Stromal cell of bone marrow (primary cell): ENCODE measurements at places on chromosomes 2 and 18.

DNA sequence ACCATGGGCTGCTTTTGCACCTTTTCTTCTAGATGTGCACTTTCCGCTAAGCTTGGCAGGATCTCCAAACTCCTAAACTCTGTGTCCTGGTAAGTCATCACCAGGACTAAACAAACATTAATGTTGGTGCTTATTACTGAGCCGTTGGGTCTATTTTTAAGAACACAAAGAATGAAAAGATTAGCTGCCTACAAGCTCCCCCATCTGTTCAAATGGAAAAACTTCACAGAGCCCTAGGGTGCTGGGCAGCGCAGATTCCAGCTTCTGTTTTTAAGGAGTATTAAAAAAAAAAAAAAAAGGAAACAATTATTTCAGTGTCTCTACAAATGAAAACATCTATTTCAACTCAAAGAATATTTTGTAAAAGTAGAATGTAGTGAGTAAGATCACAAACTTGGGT is 97.8 kb upstream of the AQP4 start:
- DNase-seq = no peak

DNA sequence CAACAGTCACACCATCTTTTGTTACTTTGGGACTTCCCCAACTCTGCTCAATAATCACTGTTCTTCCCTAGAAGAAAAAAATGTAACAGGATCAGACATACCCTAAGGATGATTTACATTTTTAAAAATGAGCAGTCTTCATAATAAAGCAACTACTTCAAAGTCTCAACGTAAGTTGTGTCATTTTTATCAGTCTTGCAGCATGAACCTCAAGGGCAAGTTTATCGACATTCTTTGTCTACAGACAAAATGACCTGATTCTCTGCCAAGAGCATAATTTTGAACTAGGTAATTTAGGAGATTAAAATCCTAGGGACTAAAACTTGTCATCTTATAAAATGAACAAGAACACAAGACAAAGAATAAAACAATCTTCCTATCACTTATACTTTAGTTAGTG is 2.3 kb downstream of the HSPD1 start:
- DNase-seq = no peak

GRCh38 chr2:387980-388421 is 100.1 kb upstream of the ALKAL2 start:
- no peak for DNase-seq

DNA sequence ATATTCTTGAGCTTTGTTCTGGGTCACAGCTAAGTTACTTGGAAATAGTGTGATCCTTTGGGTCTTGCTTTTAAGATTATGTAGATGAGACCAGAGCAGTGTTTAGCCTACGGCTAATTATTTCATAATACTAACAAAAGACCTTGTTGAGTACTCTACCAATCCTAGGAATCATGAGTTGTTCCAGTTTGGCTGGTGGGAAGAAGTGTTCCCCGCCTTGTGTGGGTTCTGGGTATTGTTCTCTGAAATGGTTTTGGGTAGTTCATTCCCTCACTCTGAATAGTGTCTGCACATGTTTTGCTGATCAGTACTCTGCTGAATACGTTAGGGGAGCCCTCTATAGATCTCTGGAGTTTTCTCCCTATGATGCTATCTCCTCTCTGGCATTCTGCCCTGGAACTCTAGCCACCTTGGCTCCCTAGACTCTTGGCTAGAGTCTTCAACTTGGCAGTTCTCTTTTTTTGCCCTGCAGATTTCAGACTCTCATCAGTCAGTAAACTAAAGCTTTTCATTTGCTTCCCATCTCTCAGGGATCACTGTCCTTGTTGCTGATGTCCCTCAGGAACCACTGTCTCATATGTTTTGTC is 48.4 kb downstream of the NEMP2 start:
- no peak for DNase-seq

- no peak for DNase-seq
These were observed 115.6 kb downstream of the STPG4 start for GRCh38 chr2:47039489-47039870.

DNA sequence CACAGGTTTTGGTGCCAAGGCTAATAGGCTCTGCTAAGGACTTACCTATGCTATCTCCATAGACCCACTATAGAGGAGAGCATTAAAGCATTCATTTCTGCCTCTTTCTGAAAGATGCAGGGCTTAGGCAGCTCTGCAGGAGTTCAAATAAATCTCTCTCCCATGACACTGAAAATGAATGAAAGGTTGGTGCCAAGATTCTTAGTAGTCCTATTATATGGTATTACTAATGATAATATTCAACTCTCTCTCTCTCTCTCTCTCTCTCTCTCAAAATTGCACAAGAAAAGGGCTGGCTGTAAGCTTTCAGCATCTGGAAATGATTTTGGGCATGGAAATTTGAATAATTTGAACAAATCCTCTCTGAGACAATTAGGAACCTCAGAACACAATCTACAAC is 433.7 kb downstream of the MBD2 start:
- DNase-seq = peak; percentile 45

GRCh38 chr2:95053543-95053942 is 28.0 kb downstream of the MAL start:
- DNase-seq = no peak

DNA sequence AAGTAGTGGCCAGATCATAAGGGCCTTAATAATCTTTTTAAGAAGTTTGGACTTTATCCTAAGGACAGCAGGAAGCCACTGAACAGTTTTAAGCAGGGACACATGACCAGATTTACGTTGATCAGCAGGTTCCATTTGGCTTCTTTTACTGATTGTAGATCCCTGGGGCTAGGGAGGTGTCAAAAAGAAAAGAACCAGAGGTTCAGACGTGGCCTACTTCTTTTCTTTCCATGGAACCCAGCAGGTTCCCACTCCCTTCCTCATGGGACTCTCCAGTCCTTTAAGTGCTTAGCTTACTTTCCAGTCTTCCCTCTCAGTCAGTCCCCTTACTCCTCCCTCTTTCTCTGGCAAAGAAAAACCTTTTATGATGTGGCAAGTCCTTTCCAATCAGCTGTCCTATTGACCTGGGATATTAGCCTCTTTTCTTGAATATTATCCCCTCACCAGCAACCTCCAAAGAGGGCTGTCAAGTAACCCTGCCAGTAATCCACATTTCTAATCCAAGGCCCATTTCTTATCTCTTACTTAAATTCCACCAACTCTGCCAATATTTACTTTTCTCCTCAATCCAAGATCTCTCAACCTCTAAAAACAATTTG is 33.5 kb downstream of the NHEJ1 start:
- no peak for DNase-seq

- DNase-seq = peak; percentile 88
These were observed 1.7 kb upstream of the PRKD3 start for GRCh38 chr2:37326285-37326684.

DNA sequence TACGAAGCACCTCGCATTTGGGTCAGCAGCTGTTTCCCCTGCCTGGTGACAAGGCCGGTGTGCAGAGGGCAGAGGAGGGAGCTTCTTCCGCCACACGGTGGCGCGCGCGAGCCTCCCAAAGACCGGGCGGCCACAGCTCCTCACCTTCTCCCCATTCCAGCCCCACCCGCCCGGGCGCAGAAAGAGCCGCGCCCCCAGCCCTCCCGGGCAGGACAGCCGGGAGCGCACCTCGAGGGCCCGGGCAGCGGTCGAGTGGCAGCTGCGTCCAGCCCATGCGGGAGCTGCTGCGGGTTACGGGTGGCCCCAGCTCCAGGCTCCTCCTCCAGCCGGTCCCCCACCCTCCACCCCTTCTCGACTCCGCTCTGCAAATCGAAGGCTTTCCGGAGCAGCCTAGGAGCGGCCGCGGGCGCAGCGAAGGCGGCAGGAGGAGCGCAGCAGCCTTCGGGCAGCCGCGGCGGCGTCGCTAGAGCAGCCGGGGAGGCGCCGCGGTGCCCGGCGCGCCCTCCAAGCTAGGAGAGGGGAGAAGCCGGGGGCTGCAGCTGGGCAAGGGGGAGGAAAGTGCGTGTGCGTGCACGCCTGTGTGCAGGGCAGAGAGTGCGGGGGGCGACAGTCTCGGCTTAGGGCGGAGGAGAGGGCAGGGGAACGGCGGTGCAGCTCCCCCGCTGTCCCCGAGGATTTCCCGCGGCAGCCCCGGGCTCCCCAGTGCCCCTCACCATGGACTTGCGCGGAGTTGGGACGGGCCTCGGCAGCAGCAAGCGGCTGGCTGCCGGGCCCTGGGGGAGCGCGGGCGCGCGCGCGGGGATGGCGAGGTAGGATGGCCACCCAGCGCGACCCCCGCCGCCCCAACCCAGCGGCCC is at the start of gene CCDC85A:
Gene CCDC85A, plus strand, starts transcription at position 348 of the 857 bp plus-strand sequence. CDS start 635 bp downstream, outside the sequence.
- peak; percentile 45 for DNase-seq

DNA sequence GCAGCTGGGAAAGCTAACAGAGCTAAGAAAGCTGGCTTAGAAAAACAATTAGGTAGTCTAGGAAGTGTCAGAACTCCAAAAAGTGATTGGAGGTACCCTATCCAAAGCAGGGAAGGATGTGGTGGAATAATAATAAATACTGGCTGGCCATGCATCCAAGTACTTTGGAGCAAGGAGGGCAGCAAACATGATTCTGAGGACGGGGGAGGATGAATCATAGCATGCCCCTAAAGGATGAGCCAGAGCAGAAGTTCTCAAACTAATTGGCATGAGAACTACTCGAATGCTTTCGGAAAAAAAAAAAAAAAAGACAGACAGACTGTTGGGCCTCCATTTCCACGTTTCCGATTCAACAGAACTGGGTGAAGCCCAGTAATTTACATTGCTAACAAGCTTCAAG is 2.4 kb downstream of the CWC22 start:
- DNase-seq = no peak

- no peak for DNase-seq
These were observed 4.4 kb downstream of the RAMP1 start for GRCh38 chr2:237863689-237864443.

GRCh38 chr2:8285081-8285480 is 396.8 kb upstream of the ID2 start:
- no peak for DNase-seq

- peak; percentile 93 for DNase-seq
These were observed 24.0 kb upstream of the ITGB6 start for GRCh38 chr2:160224060-160224459.

DNA sequence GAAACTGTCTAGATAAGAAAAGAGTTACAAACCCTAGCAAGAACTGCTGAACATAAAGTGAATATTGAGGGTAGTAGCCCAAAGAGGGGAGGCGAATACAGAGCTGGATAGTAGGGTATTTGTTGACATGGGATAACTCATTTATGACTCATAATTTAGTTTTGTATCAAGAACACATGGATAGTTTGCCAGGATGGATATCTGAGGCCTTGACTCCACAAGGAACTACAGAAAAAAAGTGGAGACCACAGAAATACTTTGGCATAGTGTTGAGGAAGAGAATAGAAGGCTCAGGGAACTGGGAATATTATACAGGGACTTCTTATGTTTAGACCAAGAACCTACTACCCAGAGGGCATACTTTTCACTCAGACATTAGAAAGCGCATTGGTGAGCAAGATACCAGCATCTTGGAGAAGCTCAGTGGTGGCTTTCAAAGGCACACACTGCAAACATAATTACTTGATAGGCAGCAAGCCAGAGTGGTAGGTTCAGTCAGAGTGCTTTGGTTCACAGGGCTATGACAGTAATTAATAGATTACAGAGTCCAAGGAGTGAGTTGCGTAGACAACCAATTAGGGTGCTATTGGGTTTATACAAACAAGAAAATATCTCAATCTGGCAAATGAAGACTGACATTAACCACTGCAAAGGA is 51.9 kb upstream of the ZBTB7C start:
- no peak for DNase-seq

- no peak for DNase-seq
These were observed 554 bp downstream of the FEV start for GRCh38 chr2:218984239-218985020.

- no peak for DNase-seq
These were observed 89.8 kb upstream of the KCNH7 start for GRCh38 chr2:162928356-162928755.
